ENCODE measurements at places on chromosomes 6 and 20.

DNA sequence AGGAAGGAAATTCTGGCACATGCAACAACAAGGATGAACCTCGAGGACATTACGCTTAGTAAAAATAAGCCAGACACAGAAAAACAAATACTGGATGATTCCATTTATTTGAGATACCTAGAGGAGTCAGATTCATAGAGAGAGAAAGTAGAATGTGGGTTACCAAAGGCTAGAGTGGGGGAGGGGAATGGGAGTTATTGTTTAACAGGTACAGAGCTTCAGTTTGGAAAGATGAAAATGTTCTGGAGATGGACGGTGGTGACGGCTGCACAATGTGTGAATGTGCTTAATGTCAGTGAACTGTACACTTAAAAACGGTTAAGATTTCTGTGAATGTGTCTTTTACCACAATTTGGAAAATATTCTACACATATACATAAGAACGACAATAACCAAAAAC is 33.9 kb upstream of the DSP start:
- DNase-seq = no peak

GRCh38 chr20:38004416-38004815 is 28.8 kb downstream of the TTI1 start:
- DNase-seq = no peak

- DNase-seq = no peak
Observed at GRCh38 chr6:88605271-88605670, 358.1 kb downstream of the RNGTT start.

- no peak for DNase-seq
Observed at GRCh38 chr6:128439627-128440026, 80.8 kb downstream of the PTPRK start.

GRCh38 chr6:28134716-28135115 is 7.0 kb upstream of the ZKSCAN8 start:
- no peak for DNase-seq

- DNase-seq = no peak
Observed at GRCh38 chr20:19990850-19991249, 26.3 kb upstream of the NAA20 start.

DNA sequence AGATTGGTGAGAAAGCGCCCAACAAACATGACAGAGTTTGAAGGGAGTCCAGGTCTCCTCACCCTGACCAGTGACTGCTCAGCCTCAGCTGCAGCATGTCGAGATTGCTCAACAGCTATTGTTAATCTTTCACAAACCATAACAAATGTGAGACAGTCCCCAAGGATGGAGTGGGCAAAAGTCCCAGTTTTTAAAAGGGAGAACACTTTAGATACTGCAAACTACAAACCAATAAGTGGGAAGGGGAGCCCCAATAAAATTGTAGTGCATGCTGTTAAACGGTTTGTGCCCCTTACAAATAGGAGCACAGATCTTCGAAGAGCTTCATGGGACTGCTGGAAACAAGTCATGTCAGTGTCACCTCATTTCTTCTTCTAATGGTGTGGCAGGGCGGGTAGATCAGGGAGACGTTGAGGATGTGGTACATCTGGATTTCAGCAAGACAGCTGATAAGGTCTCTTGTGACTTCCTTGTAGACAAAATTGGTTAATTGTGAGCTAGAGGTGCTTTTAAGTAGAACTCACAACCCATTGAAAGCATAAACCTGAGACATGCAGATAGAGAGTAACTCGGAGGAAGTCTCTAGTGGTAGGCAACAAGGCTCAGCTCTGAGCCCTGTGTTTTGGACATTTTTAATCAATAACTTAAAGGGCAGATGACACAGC is 134.0 kb upstream of the ARMC2 start:
- peak; percentile 36 for DNase-seq

GRCh38 chr20:59525500-59526241 is 78.7 kb upstream of the PHACTR3 start:
- peak; percentile 38 for DNase-seq

DNA sequence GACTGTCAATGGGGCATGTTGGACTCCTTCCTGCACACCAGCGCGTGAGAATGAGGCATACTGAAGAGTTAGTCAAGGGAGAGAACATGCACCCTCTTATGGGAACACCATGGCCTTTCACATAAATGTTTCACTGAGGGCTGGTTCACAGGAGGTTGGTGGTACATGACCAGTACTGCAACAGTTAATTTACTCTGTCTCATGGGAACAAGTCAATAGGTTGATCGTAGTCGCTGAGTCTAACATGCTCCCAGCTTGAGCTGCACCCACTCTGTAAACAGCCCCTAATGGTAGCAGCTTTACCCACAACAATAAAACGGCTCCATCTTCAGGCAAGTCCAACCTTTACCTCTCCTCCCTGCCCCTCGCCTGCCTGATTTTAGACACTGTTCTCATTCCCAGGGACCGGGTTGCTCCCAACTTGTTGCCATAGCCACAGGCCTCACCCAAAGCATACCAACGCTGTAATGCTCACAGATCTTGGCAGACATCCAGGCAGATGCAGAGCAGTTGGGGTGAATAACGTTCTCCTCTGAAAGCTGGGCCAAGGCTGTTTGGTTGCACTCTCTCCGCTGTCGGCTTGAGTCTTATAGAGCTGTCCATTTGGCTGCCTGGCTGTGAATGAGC is 111.3 kb downstream of the LY86 start:
- no peak for DNase-seq

DNA sequence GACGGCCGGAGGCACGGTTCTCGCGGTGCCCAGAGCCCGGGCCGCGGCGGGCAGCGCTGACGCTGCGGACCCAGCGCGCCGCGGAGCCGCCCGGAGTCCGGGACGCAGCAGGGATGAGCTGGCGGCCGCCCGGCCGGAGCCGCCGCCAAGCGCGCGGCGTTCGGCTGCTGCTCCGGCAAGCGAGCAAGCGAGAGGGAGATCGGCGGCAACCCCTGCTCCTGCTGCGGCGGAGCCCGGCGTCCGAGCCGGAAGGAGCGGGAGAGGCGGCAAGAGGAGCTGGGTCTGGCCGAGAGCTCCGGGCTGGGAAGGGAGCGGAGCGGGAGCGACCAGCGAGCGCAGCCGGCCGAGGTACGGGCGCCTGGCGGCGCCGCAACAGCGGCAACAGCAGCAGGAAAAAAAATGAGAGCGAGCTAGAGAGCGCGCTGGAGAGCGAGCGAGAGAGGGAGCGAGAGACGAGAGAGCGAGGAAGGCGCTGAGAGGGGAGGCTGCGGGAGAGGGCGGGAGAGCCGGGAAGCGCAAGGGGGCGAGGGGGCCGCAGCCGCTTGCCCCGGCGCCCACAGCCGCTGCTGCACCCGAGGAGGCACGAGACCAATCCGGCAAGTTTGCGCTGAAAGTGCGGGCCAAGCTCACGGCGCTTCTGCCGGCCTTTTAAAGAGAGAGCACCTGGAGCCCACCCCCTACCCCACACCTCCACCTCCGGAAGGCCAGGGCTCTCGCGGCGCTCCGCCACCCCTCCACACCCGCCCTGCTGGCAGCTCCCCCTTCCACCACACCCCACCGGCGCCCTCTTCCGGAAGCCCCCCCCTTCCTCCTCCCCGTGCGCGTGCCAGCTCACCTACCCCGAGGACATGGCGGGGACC is 496 bp downstream of the GRM4 start:
- DNase-seq = peak; percentile 4

GRCh38 chr6:33812669-33813068 is 8.9 kb upstream of the MLN start:
- DNase-seq = no peak

GRCh38 chr20:32906200-32906599 is 47.5 kb downstream of the EFCAB8 start:
- DNase-seq = no peak

DNA sequence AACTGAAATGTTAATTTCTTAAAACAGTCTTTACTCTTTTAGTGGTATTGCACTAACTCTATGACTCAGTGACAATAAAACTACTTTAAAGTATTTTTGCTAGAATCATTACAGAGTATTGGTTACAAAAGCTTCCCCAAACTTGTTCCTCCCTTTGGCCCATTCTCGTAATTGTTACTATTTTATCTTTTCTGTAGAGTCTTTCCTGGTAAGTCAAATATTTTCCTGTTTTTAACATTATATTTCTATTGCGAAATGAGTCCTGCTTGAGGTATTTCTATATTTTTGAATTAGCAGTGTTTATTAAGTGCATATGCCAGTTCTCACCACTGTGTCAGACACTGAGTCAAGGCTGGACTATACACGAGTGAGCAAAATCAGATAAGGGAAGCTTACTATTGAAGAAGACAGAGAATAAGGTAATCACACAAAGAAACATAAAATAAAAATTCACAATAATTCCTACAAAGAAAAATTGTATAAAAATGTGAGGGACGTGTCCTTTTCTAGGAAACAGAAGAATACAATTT is 970.5 kb downstream of the EYS start:
- DNase-seq = no peak

DNA sequence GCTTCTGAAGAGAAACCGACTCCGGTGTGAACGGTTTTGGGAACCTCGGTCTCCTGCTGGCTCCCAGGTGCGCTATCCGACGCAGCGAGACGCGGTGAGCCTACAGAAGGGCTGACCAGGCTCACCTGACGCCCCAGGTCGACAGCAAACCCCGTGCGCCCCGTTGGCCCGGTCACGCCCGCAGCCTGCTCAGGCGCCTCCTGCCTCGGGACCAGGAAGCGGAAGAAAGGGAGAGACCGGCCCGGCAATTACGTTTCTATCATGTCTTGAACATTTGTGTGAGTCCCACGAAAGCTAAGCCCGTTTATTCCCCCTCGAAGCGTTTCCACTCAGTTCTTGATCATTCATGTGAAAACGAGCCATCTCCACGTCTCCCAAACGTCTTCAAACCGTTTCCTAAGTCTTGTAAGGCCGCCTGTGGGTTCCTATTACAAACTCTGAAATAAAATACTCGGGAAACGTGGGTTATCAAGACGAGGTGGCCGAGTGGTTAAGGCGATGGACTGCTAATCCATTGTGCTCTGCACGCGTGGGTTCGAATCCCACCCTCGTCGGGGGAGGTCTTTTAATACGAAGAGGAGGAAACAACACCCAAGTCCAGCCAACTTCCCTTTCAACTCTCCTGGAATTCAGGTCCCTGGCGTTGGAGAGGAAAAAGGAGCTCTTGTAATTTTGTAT is 150.5 kb upstream of the PRSS16 start:
- DNase-seq = peak; percentile 77

- DNase-seq = no peak
Observed at GRCh38 chr6:42201382-42201781, 6.6 kb upstream of the GUCA1B start.

GRCh38 chr6:118495485-118496280 is 52.4 kb upstream of the PLN start:
- peak; percentile 2 for DNase-seq

DNA sequence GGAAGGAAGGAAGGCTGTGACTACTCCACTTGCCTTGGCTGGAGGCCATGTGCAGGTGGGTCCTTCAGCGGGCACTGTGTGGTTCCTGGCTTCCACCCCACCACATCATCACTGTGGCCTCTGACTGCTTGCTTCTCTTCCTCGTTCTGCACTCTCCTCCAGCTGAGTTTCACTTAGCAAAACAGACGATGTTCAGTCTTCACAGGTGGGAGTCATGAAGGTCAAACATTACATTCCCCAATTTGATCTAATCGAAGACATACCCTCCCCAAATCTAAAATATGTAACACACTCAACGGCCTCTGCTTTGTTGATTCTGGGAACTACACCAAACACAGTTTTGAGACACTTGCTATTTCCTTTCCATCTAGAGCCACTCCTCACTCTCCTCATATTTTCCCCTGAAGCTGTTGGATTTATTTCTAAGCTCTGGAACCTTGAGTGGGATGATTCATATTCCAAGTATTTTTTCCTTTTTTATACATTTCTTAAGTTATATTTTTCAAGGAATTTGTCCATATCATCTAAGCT is 132.5 kb upstream of the FOXA2 start:
- DNase-seq = no peak

GRCh38 chr20:8602389-8603116 is 466.3 kb upstream of the PLCB4 start:
- no peak for DNase-seq

GRCh38 chr6:111805511-111806164 is 67.6 kb downstream of the FYN start:
- peak; percentile 82 for DNase-seq

DNA sequence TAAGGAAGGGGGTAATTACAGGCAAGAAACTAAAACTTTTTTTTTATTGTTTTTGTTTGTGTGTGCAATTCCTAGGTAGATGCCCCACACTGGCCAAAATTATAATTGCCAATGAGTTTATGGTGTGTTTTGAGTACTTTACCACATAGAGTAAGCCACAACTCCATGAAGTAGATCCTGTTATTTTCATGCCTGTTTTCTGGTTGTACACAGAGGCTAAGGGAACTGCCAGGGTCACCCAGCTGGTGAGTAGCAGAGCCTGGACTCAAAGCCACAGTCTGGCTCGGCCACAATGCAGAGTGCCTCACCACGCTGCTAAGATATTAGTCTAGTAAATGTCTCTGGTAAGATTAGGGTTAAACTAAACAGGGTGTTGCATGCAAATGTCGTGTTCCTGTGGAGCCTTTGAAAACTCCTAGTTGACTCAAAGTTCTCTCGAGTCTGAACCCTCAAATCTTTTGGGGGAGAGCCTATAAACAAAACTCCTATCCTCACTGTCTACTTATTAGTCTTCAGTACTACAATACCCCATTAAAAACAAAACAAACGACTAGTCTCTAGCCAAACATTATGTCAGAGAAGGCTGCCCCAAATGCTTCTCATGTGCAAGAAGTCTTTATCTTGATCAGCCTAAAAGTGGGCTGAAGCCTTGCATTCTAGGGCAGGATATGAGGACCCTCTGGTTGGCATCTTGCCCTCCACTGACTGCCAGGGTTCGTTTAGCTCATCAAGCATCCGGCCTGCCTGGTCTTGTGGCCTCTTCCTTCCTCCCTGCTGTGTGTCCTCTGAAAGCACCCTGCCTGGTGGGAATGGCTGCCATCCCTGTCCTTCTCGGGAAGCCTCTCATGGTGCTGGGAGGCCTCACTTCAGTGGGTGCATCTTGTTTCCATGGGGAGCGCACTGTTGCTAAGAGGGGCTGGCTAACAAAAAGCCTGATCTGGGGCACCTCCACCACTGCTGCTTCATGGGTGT is 4.2 kb downstream of the DUSP22 start:
- peak; percentile 25 for DNase-seq

DNA sequence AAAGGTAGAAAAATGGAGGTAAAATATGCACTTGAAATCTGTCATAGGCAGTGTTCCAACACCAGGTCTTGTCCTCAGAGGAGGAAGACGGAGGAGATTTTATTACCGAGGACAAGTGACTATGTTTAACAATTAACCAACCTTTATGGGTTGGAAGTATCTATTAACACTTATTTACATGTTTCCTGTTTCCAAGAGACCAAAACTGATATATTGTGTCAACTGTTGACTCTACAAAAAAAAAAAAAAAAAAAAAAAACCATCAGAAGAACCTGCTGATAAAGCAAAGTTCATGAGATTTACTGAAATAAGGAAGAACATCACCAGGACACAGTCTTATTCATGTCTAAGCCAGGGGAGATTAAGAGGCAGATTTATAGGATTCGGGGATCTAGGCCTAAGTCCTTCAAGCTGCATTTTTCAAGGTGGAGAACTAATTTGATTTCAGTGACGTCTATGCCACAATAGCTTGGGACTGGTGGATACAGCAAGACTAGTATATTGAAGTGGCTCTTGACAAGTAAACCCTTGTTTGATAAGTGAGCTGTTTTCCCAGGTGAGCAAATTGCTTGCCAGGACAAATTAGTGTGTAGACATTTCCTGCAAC is 126.6 kb upstream of the NAA20 start:
- DNase-seq = no peak

Measured in activated CD4-positive, alpha-beta T cell treated with anti-CD3 and anti-CD28 coated beads, Interleukin-2, Interleukin-4, amounts not matched to agents 100 ng/mL and 50 ng/mL, durations not matched to agents 16 hours and 8 hours (primary cell).